ENCODE measurements at places on chromosomes 12 and 14. TPM values are rescaled to one million over a fixed set of nuclear protein-coding genes. Genes with fewer than 3 reads are reported as not detected.

Gene KCNC2
- total RNA-seq, result not detected

Gene DPY19L2
- 1.6 TPM for total RNA-seq

Gene BLTP3B
- 22.6 TPM for total RNA-seq

Gene LYZ
- total RNA-seq, result not detected

Gene SDR9C7
- 2.7 TPM for total RNA-seq

Gene ZFHX2
- 0.43 TPM for total RNA-seq

Gene SLC16A7
- 4.4 TPM for total RNA-seq

Gene GYS2
- total RNA-seq, result not detected

Gene TBC1D30
- total RNA-seq, result 1.9 TPM

Gene EPYC
- not detected for total RNA-seq

Gene SLC39A5
- total RNA-seq, result under 0.01 TPM

Gene CMA1
- total RNA-seq, result not detected
